Caki2 (cell line): ENCODE measurements at places on chromosomes 13 and 19.
A peak's percentile ranks its signal among the peaks of the same experiment; 100 is the strongest.

DNA sequence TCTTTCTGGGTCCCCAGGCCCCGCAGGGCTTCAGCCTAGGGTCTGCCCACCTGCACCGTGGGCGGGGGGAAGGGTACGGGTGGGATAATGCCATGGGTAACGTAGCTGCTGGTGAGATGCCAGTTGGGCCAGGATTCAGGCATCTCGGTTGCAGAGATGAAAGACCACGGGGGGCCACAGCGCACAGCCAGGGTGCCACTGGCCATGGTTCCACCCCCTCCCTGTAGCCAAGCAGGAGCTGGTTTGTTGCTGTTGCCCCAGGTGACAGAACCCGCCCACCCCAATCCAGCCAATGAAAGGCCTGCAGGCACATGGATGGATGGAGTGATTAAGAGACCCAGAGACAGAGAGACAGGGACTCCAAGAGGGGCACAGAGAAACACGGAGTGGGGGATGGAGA is 1.0 kb upstream of the CGB7 start:
- no peak for DNase-seq

DNA sequence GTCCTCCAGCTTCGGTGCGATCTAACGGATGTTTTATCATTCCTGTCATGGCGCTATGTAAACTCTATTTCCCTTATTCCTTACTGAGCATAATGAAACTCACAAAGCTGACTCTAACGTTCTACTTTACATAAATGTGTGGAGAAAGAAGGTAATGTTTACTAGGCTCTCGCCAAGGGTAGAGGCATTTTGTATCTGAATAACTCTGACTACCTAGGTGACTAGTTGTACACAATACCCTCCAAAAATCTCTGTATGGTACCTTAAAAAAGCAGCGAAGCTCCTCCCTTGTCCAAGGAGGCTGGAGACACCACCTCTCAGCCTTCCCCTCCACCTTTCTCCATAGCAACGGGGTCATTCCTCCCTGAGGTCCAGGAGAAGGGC is 316 bp upstream of the ZNF530 start:
- DNase-seq = no peak

DNA sequence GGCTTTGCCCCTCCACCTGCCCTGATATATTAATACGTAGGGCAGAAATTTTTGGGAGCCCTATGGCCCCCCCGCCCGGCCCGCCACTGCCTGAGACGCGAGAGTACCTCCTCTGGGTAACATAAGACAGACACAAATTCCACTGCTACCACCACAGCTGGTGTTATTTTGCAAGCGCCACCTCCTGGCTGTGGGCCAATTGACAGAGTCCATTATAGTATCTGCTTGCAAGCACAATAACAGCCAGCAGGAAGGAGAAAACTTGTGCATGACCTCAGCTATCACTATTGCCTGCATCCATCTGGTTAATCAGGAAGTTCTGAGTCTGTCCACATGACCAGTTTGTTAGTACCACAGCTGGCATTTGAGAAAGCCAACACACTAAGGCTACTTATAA is 25.3 kb upstream of the OR10H2 start:
- DNase-seq = peak; percentile 73

DNA sequence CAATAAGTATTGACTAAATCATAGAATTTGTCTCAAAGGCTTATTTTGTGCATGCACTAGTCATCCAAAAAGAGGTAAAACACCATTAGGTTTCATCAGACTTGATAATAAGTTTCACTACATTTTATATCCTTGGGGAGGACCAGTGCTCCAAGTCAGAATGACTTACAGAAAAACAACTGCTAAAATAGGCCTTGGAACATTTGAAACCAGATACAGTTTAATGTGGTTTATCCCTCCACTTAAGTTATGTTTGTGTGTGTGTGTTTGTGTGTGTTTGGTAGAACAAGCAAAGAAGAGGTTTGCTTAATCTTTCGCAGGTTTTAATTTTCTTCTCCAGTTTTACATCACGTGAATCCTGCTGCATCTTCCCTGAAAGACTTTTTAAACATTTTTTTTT is 570.9 kb downstream of the PCDH9 start:
- no peak for DNase-seq

- DNase-seq = no peak
These were observed 4.0 kb downstream of the C19orf38 start for GRCh38 chr19:10852098-10852800.

DNA sequence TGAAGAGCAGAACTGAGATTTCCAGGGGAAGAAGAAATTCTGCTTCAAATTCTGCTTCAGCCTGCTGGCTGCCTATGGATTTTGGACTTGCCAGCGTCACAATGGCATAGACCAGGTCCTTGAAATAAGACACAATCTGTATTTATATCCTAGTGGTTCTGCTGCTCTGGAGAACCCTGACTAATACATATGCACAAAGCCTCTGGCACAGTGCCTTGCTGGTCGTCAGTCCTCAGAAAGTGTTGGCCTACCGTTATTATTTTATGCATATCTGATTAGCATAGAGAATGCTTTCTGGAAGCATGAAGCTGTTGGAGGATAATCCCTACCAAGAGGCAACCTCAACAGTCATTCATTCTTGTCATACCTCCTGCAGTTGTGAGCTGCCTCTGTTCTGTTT is 213.7 kb downstream of the B3GLCT start:
- no peak for DNase-seq

GRCh38 chr13:51644654-51645053 is 60.4 kb downstream of the WDFY2 start:
- DNase-seq = peak; percentile 14

- DNase-seq = no peak
These were observed 163.5 kb upstream of the SPRY2 start for GRCh38 chr13:80504453-80504852.

- DNase-seq = no peak
These were observed 195.0 kb upstream of the STARD13 start for GRCh38 chr13:33480561-33480960.

DNA sequence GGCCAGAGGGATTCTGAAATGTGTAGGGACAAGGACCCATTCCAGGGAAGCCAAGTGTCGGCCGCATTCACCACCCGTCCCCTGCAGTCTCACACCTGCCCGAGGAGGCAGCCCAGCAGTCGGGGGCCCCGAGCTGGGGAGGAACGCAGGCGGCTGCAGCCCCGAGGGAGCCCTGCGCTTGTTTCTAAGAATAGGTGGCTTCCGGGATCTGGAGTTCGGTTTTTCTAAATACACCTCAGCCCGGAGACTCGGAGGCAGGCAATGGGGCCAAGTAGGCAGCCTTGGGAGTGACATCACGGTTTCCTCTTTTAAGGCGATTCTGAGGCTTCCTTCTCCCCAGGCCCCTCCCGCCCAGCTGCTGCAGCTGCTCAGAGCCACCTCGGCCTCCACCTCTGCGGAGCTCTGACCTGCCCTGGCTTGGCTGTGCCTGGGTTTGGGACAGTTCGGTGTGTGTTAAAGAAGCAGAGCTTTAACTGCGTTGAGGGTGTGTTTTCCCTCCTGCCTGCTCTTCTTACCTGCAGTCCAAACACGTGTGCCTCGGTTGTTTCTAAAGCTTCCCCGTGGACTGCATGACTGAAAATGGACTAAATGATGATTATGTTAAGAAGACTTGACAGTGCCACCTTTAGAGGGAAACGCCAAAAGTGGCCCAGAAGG is 80.5 kb downstream of the COL4A2 start:
- DNase-seq = no peak

DNA sequence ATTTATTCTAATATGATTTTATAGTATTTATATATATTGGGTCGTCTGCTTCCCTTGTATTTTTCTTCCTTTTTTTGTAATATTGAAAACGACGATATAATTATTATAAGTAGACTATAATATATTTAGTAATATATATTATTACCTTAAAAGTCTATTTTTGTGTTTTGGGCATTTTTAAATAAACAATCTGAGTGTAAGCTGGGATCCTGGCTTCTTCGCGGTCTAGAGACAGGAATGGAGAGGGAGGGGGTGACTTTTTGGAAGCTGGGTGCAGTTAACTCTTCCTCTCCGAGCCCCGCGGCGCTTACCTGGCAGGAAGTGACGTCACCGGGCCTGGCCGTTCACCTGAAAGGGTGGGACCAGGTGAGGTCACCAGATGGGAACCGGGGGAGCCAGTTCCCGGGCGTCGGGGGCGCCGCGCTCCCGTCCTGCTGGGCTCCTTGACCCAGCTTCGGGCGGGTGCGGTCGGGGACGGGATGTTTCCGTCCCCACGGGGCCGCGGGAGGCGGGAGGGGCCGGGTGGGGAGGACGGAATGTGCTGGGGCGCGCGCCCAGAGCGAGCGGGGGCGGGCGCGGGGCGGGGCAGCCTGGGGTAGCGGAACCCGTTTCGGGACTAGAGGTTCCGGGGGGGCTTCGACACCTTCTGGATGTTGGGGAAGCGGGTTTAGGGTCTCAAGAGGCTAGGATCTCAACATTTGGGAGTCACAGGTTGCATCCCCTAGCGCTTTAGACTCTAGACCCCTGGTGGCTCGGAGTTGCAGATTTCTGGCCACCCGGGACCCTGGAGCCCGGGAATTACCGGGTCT is 2.8 kb downstream of the ZFP36 start:
- no peak for DNase-seq

GRCh38 chr13:108850691-108851090 is 221.3 kb downstream of the MYO16 start:
- no peak for DNase-seq

DNA sequence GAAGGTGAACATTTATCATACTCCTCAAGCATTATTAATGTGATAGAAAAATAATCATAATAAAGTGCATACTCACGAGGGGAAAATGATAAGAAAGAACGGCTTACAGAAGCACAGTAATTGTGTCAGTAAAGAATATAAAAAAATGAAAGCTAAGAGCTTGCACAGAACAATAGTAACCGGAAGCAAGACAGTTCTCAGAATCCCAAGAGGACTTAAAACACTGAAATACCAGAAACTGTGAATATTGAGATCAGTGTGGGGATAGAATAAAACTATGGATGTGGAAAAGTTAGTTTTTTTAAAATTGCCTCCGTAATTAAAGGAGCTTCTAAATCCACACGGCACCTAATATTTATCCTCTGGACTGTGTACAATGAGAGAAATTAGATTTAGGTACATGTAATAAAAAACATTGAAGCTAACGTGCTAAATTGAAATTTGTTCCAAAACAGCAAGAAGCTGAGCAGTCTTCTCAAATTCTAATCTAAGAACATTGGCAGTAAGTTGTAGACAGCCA is 482.7 kb downstream of the SLITRK6 start:
- no peak for DNase-seq

DNA sequence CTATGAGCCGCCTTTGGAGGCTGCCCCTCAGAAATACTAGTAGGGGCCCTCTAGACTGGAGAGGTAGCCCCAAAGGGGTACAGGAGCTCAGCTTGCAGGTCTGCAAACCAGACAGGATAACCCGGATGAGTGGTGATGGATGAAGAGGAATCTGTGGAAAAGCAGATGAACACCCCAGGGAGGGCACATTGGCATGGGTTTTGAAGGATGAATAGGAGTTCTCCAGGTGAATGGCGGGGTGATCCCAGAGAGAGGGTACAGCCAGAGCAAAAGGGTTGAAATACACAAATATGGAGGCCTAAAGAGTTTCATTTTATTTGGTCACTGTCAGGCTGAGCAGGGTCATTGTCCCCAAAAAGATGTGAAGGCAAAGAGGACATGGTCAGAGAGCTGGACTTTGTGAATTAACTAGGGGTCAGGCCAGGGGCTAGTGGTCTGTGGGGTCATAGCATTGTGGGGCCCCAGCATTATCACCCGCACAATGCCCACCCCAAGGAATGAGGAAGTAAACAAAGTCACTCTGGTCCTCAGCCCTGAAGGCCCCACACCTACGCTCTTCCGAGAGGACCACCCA is 4.8 kb downstream of the NR2F6 start:
- DNase-seq = no peak

DNA sequence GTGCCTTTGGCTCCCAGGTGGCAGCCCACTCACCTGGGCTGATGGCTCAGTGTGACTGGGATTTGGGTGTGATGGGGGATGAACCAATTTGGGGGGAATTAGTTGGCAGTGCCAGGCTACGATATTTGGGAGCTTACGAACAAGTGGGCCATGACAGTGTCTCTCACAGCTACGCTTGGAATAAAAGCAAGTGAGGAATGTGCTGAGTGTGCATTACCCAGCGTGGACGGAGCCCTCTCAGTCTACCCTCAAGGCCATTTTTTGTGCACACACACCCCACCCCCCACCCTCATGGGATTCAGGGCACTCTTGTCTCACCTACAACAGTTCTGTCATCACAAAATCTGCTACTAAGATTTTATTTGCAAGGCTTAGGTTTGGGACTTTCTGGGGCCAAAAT is 329.1 kb downstream of the NDFIP2 start:
- DNase-seq = no peak

- no peak for DNase-seq
These were observed 4.3 kb upstream of the PGPEP1 start for GRCh38 chr19:18336121-18336520.

DNA sequence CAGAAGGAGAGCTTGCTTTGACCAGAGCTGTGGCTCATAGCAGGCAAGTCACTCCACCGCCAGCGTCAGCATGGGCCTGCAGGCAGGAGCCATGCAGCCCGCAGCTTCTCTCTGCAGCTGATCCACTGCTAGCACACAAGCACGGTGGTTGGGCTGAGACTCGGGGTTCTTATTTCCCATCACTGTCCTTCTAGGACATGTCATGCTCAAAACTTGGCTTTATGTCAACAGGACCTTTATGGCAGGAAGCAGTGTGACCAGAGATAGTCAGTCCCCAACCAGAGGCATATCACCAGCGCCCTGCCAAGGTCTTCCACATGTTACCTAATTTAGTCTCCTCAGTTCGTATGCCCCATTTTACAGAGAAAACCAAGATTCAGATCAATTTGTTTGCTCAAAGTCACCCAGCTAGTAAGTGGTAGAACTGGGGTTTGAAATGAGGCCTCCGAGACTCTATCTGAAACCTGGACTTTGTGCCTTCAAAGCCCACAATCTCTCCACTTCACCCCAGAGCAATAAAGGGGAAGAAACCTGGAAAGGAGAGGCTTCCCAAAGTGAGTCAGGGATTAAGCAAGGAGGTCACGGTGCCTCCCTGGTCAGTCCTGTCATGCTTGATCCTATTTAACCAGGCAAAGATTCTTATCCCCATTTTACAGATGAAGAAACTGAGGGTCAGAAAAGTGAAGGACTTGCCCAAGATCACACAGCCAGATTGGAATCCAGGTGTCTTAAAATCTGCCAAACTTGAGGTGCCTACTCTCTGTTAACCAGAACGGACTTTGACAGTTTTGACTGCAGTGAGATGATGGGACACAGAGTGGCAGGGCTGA is 5.1 kb downstream of the TMEM272 start:
- no peak for DNase-seq

- DNase-seq = no peak
These were observed 79.0 kb upstream of the MEDAG start for GRCh38 chr13:30826911-30827577.

DNA sequence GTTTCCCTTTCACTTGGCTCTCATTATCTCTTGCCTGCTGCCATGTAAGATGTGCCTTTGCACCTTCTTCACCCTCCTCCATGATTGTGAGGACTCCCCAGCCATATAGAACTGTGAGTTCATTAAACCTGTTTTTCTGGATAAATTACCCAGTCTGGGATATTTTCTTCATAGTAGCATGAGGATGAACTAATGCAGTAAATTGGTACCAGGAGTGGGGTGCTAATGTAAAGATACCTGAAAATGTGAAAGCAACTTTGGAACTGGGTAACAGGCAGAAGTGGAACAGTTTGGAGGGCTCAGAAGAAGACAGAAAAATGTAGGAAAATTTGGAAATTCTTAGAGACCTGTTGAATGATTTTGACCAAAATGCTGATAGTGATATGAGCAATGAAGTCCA is 487.4 kb downstream of the LMO7 start:
- DNase-seq = no peak

- DNase-seq = no peak
These were observed 450.4 kb downstream of the FGF9 start for GRCh38 chr13:22121146-22121739.

GRCh38 chr13:40987606-40988280 is 31.4 kb downstream of the ELF1 start:
- DNase-seq = no peak

- no peak for DNase-seq
These were observed 126.4 kb upstream of the SLC10A2 start for GRCh38 chr13:103192511-103193135.
